ENCODE measurements at places on chromosomes 2 and 18.

DNA sequence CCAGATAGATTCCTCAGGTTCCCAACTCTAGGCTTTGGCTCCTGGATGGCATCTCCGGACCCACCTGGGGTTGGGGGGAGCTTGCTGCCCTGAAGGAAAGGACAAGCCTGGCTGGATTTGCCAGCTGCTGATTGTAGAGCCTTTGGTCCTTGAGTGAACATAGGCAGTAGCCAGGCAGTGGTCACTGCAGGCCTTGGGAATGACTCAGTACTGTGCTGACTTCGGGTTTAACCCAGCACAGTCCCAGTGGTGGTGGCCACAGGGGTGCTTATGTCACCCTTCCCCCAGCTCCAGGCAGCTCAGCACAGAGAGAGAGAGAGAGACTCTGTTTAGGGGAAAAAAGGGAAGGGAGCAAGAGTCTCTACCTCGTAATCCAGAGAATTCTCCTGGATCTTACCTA lies 27.7 kb upstream of the ACTR2 start:
- no peak for DNase-seq

- DNase-seq: no peak
Observed at GRCh38 chr2:81437456-81438000, 1133.0 kb upstream of the LRRTM1 start.

GRCh38 chr2:120379916-120380893 lies 34.3 kb downstream of the INHBB start:
- no peak for DNase-seq

- peak; percentile 58 for DNase-seq
Observed at GRCh38 chr2:233130024-233130423, 69.9 kb downstream of the INPP5D start.

- DNase-seq: no peak
Observed at GRCh38 chr2:226478109-226478809, 321.4 kb downstream of the IRS1 start.

- no peak for DNase-seq
Observed at GRCh38 chr2:231627384-231628120, 34.9 kb downstream of the TEX44 start.

DNA sequence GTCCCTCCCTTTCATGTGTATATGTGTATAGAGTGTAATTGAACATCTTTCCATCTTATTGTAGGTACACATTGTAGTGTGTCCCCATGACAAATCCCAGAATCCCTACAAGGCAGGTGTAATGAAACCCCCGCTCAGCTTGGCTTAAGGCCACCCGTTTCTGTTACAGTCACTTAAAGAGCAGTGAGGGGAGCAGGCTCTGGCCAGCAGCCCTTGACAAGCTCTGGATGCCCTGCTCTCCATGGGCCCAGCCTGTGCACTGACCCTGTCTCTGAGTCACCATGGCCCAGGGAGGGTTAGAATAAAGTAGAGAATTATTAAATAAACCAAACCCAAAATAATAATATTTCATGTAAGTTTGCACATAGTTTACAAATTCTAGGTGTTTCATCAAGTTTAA lies 17.2 kb upstream of the MAL start:
- no peak for DNase-seq

GRCh38 chr2:162992828-162993227 lies 154.3 kb upstream of the KCNH7 start:
- DNase-seq: no peak

GRCh38 chr2:10097352-10098148 lies 17.3 kb upstream of the CYS1 start:
- peak; percentile 52 for DNase-seq

DNA sequence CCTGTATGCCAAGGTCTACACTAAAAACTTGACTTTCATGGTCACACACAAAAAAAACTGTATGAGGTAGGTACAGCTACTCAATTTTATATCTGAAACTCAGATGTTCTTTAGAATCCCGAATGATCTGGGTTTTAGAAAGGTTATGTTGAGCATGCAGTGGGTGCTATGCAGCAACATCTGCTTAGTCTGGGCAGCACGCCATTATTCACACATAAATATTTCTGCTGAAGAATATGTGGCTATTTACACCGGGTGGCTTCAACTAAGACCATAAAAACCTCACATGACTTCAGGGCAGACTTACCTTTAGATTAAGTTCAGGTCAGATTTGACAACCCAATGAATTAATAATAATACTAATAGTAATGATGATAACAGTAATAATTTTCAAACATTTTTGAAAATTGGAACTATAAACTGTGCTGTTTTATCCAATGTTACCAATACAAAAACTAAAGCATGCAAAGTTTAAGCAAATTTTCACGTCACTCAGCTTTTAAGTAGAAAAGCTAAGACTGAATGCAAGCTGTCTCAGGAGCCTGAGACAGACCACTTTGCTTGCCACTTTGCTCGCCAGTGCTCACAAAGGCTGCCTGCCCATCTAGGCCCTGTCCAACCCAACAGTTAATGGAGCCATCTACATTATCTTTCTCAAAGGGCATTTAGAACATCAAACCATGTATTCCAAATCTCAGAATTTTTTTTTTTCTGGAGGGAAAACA lies 292.0 kb downstream of the CNTNAP5 start:
- no peak for DNase-seq

- DNase-seq: peak; percentile 28
Observed at GRCh38 chr2:241020629-241021190, 22.3 kb downstream of the SNED1 start.

DNA sequence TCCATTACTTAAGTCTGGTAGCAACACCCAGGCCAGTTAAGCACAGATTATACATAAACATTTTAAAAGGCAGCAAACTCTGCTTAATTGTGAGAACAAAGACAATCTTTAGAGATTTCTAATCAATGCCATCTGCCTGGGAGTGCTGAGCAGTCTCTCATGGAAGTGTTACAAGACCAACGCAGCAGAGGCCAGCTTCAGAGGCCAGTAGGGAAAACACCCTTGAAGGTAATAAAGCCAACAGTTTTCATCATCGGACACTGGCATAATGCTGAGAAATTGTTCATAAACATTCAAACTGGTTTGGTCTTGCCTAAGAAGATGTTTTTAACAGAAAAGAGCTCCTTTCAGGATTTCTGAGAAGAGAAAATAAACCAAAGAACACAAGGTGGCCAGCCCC lies 35.0 kb downstream of the EPB41L3 start:
- DNase-seq: no peak

DNA sequence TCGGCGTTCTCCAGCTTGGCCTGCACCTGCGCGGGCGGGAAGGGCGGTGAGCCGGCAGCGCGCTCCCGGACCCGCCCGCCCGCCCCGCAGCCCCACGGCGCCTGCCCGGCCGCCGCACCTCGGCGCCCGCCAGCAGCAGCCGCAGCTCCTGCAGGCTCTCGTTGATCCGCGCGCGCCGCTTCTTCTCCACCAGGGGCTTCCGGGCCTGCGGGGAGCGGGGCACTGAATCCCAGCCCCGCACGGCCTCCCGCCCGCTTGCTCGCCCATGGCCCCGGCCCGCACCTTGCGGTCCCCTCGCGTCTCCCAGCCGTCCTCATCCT lies 335 bp downstream of the HES6 start:
- DNase-seq: no peak

- DNase-seq: peak; percentile 58
Observed at GRCh38 chr2:45652090-45653031, 886 bp downstream of the PRKCE start.

DNA sequence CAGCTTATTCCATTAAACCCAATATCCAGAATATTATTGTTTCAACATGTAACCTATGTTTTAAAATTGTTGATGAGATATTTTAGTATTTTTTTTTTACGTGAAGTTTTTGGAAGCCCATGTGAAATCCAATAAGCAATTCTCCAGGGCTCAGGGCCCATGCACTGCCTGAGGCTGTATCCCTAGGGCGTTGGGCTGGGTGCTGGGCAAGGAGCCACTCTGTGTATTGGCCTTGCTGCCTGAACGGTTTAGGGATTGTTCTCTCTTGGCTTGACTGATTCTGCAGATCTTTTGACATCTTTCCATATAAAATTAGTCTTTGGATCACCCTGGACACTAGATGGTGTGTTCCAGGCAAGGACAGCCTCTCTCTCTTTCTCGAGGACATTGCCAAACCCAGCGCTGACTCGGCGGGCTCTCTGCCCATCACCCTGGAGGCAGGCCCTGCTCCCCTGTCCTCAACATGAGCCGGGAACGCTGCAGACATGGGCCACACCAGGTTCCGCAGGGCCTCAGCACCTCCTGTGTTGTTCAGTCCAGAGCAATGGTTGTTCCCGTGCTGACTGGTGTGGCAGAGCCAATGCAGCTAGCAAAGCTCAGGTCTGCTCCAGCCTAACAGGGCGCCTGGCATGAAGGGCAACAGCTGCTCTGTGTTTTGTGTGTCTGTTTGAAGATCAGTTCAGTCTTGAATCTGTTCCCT lies 163.0 kb downstream of the SEPTIN10 start:
- DNase-seq: no peak

DNA sequence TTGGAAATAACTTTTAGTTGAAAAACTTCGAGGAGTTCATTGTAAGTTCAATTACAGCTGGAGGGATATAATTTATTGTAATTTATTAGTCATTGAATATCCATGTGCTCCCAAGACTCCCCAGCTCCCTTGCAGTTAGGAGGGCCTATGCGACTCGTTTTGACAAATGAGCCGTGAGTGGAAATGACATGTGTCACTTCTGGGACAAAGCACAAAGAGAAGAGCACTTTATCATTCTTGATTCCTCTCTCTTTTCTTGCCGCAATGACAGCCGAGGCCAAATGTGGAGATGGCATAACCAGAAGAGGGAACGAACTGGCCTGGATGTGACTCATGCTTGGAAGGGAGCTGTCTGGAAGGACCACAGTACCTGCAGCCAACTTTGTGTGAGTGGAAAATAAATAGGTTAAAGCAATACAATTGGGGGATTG lies 44.2 kb upstream of the ITSN2 start:
- no peak for DNase-seq

DNA sequence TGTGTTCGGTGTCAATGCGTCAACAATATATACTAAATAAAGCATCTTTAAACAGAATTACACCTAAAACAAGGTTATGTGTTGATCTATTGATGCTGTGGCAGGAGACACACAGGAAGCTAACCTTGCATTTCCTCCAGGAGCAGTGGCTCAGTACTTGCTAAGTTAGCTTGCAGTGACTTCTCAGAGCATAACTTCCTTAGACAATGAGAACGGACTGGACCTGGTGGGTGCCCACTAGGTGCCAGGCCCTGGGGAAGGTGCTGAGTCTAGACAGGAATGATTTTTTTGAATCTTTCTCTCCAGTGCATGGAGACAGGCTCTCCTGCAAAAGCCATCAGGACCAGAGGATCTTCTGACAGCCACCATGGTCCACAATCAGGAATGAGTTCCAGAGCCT lies 73.8 kb upstream of the MGAT4A start:
- no peak for DNase-seq

GRCh38 chr2:50991602-50992001 lies 40.3 kb downstream of the NRXN1 start:
- DNase-seq: no peak

- no peak for DNase-seq
Observed at GRCh38 chr2:199987586-199987985, 32.2 kb downstream of the MAIP1 start.

DNA sequence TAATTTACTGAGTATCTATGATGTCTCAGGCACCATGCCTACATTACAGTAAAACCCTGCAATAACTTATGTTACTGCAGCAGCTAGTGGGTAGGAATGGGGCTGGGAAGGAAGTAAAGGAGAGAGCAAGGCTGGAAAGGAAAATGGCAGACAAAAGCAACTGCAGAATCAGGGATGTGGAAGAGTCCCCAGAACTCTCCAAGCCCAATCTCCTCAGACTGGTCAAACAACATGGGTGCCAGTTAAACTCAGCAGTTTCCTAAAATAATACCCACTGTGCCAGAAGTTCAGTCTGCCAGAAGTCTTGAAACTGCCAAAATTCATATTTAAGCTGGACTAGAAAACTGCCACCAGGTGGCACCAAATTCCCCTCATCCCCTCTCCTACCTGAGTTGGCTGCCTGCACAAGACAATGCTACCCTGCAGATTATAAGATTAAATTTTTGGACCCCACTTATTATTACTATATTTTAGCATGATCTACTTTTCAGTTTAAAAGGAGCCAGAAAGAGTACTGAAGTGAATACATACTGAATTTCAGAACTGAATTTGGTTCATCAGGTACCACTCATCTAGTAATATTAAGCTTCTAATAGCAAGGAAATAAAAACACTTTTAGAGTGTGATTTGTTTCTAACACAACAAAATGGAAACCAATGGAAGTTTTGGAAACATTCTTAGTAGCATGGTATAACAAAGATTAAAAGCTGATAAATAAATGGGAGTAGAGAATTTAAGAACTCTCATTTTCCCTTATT lies 86.8 kb upstream of the DNER start:
- peak; percentile 81 for DNase-seq

- no peak for DNase-seq
Observed at GRCh38 chr2:241722896-241723454, 11.5 kb upstream of the D2HGDH start.

DNA sequence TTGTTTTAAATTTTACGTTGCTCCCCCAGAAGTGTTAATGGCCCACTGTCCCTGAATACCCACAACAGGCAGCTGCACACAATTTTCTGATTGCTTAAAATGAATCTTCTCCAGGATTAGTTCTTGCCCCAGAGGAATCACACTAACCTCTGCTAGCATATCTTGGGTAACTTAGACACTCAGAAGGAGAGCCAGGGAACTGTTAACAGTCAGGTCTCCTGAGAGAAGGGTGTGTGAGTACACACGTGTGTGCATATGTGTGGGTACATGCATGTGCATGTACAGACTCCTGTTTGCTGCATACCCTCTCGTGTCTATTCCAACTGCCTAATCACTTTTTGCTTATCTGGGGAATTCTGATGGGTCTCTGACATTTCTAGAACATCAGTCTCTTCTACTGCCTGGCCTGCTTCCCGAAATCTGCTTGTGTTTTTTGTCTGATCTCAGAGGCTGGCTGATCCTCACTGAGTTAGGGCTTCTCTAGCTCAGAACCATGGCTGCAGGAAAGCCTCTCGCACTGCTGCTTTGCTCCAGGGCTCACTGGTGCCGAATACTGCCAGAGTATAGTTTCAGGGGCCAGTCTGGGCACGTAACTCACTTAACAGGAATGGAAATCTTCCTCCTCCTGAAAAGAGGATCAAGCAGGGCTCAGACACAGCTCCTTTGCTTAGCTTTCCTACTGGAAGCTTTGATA lies 62.8 kb downstream of the PRELID3A start:
- no peak for DNase-seq

DNA sequence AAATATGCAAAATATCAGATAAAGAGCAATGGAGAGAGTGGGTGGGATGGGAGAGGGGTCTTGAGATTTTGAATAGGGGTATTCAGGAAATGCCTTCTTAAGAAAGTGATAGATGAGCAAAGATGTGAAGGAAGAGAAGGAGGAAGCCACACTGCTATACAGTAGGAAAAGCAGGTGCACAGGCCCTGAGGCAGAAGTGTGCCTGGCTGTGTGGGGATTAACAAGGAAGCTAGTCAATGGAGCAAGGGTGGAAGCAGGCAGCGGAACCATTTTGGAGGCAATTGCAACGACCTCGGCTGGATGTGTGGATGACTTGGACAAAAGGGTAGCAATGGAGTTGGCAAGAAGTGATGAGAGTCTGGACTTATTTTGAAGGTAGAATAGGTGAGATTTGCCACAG lies 11.0 kb upstream of the CNGA3 start:
- DNase-seq: no peak

DNA sequence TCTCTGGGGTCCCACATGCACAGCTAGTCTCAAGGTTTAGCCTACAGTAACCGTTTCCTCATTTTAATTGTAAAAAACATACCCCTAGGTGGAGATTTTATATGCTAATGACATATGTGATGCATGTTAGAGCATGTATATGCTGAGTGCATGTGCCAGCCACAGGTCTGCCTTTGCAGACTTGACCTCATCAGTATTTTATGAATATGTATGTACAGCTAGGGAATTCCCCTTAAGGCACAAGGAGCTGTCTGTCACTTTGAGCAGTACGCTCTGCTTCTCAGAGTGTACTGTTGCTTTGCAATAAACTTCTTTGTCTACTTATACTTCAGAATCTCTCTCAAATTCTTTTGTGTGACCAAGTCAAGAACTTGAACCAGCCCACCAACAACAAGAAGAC lies 131.2 kb upstream of the ERBB4 start:
- no peak for DNase-seq
